ENCODE measurements at places on chromosomes 5 and 9.

DNA sequence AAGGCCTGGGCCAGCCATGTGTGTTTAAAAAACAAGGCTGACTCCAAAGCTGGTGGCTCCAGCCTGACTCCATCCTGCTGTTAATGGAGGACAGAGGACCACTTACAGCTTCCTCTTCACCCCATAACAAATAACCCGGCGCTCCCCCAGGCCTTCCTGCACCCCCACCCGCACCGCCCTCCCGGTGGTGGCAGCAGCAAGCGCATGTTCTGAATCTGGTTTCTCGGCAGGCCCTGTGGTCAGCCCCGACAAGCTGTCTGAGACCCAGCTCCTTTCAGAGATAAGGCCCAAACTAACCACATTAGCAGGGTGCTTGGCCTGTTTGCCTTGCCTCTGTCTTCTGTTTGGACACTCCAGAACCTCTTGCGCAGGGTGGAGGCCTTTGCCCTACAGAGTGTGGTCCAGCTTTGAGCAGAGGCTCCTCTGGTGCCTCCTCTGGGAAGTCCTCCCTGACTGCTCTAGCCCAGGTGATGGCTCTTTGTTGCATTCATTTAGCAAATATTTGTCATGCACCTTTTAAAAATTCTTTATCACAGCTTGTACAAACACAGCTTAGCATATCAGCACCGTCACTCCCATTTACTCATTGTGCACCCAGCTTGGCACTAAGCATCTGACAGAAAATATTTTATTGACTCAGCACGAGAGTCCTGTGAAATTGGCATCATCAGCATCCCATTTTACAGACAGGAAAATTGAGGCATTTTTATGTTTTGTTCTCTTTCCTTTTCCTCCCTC is 78.4 kb downstream of the NDFIP1 start:
- DNase-seq: no peak

- DNase-seq: no peak
Measured at GRCh38 chr9:108579757-108580439, 275.9 kb downstream of the ACTL7B start.

DNA sequence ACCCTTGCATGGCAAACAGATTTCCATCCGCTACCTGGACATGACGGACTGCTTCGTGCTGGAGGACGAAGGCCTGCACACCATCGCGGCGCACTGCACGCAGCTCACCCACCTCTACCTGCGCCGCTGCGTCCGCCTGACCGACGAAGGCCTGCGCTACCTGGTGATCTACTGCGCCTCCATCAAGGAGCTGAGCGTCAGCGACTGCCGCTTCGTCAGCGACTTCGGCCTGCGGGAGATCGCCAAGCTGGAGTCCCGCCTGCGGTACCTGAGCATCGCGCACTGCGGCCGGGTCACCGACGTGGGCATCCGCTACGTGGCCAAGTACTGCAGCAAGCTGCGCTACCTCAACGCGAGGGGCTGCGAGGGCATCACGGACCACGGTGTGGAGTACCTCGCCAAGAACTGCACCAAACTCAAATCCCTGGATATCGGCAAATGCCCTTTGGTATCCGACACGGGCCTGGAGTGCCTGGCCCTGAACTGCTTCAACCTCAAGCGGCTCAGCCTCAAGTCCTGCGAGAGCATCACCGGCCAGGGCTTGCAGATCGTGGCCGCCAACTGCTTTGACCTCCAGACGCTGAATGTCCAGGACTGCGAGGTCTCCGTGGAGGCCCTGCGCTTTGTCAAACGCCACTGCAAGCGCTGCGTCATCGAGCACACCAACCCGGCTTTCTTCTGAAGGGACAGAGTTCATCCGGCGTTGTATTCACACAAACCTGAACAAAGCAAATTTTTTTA is 242.9 kb downstream of the MARCHF11 start:
- no peak for DNase-seq

- DNase-seq: no peak
Measured at GRCh38 chr5:102910240-102911226, 155.4 kb downstream of the PAM start.

DNA sequence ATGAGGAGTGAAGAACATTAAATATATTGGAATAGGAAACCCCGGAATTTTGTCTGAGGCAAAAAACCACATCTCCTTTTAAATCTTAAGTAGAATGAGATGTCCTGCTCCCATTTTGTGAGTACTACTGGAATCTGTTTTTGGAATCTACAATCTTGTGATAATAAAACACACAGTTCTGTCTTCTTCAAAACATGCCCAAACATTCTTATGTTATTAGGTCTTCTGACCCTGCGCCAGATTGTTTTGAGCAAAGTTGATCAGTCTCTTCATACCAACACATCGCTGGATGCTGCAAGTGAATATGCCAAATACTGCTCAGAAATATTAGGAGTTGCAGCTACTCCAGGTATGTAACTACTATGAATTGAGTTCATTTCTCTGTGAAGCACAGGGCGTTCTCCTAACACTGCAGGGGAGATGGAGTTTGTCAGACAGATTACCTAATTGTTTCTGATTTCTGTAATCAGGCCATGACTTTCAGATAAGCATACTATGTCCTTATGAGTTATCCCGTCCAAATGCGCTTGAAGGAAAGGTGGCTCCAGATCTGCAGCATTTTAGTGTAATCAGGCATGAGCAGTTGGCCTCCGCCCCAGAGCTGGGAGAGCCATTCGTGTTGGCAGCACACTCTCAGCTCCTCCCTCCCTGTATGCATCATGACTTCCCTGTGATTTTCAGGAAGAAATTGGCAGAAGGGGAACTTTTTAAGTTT is 88.0 kb downstream of the NLN start:
- DNase-seq: no peak

GRCh38 chr5:125006011-125006685 is 259.7 kb upstream of the ZNF608 start:
- DNase-seq: no peak

GRCh38 chr5:55483885-55484284 is 50.9 kb downstream of the PLPP1 start:
- no peak for DNase-seq

GRCh38 chr5:176642675-176643490 is 4.4 kb upstream of the TSPAN17 start:
- no peak for DNase-seq

DNA sequence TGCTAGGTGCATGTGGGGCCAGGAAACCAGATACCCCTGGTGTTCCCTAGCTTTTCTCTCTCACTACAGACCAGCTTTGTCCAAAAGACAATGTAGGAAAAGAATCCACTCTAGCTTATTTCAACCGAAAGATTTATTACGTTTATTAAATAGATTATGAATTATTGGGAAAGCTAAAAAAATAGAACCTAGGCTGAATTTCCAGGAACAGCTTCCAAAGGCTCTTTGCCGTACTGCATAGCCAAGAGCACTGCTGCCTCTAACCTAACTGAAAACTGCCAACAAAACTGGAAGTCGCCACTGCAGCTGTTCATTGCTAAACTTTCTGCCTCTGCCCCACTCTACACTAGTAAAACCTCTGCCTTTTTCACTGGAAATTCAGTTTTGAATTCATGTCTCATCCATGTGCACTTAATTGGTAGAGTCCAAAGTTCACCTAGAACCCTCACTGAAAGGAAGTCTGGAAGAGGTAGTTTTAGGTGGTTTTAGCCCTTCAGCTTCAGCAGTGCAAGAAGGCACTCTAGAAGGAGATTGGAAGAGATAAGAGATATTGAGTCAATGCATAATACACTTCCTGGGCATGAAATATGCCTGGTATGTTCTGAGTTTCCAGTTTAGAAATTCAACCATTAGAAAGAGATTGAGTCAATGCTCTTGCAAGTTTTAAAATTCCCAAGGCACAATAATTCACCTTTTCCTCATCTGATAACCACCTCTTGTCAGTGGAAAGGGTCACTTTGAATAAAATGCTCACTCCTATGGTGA is 927.9 kb downstream of the MAT2B start:
- no peak for DNase-seq

DNA sequence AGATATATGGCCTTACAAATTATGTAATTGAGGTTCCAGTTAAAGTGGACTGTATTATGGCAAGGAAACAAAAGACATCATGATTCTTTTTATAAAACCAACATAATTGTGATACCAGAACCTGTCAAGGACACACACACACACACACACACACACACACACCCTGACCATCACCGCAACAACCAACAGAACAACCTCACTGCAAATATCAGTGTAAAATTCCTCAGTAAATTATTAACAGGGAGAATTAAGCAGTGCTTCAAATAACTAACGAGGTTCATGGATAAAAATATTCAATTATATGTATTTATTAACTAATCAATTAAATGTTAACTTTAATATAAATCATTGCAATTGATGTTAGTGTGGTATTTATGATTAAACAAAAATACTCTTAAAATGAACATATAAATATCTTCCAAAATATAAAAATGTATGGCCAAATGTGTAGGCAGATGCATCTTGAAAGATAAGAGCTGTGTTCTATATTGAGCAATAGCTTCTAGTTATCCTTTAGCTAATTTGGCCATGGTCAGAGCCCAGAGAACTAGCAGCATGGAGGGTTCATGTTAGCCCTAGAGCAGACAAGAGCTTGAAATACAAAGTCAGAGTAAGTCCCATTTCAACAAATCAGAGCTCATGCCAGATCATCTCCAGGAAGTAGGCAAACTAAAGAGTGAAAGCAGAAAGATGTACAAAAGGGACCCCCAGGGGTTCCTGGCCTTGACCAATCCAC is 280.5 kb upstream of the ADAMTS16 start:
- DNase-seq: no peak

DNA sequence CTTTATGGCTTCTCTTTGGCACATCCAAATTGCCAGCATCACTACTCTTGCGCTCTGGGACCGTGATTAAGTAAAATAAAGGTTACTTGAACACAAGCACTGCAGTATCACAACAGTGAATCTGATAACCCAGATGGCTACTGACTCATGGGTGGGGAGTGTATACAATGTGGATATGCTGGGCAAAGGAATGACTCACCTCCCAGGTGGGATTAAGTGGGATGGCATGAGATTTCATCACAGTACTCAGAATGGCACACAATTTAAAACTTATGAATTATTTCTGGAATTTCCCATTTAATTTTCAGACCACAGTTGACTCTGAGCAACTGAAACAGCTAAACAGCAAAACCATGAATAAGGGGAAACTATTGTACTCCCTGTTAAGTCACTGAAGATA is 4.3 kb downstream of the GFM2 start:
- DNase-seq: no peak

GRCh38 chr9:87562530-87563170 is 65.0 kb downstream of the DAPK1 start:
- no peak for DNase-seq

DNA sequence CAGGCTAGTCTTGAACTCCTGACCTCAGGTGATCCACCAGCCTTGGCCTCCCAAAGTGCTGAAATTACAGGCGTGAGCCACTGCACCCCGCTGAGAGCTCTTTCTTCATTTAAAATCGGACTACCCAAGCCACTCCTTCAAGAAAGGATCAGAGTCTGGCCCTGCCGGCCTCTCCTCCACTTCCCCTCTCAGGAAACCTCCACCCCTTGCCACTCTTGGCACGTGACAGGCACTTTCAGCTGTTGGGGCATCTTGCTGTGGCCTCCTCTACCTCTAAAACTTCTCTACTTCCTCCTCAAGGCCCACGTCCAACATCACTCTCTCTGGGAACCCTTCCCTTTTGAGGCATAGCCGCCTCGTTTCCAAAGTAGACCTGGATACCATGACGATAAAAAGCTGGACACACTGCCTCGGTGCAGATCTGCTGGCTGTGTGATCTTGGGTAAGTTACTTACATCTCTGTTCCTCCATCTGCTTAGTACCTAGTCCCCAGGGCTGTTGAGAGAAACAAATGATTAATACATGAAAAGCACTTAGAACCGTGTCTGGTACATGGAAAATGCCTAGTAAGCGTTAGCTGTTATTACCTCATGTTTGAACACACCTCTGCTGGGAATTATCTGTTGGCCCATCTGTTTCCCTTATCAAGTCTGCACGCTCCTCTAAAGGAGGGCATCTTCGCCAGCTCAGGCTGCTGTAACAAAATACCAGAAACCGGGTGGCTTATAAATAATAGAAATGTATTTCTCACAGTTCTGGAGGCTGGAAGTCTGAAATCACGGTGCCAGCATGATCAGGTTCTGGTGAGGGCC is 55.3 kb downstream of the SMIM23 start:
- DNase-seq: no peak

GRCh38 chr5:176653401-176654385 is 6.4 kb downstream of the TSPAN17 start:
- DNase-seq: no peak

DNA sequence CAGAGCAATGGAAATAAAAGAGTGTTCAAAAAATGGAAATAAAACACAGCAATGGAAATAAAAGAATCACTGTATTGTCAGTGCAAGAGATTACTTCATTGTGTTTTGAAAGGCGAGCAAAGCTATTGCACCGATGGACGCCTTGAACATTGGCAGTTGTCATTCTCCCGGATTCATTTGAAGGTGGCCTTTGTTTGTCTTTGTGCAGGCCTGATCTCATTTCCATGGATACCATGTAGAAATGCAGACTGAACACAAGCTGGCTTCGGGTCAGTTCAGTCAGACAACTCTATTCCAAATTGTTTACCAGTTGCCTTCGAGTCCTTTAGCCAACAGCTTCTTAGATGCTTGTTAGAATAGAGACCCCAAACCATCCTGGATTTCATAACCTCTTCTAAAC is 8.3 kb downstream of the ITGA2 start:
- DNase-seq: no peak

GRCh38 chr5:55307383-55308253 is at the start of the genes DHX29 and MTREX:
DHX29 (minus strand) TSS chr5:55307694; CDS start chr5:55307573, 121 bp downstream.
MTREX (plus strand) TSS chr5:55307989; CDS start chr5:55308014, 25 bp downstream.
- peak; percentile 97 for DNase-seq

- DNase-seq: no peak
Measured at GRCh38 chr5:175582697-175583096, 75.2 kb upstream of the HRH2 start.

GRCh38 chr9:94888775-94889174 is 162.3 kb downstream of the AOPEP start:
- DNase-seq: no peak

GRCh38 chr5:149405550-149406202 is 26.6 kb upstream of the IL17B start:
- no peak for DNase-seq

DNA sequence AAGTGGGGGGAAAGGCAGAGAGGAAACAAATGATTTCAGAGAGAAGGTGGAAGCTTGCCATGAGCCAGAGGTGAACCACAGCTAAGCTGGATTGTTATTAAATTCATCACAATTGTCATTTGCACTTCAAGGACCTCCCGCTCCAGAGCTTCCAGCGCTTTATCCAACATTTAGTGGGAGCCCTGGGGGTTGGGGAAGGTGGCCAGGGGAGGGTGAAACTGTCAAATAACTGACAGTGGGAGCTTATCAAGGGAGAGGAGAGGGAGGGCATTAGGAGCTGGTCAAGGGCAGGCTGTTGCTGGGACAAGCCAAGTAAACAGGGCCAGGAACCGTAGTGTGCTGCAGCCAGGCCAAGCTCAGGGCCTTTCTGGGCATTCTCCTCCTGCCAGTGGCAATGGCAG is 71.5 kb downstream of the SIL1 start:
- no peak for DNase-seq

GRCh38 chr5:54443270-54443669 is 12.2 kb upstream of the HSPB3 start:
- no peak for DNase-seq

All from naive thymus-derived CD8-positive, alpha-beta T cell (primary cell).